ENCODE measurements at places on chromosomes 3 and 15.
A peak's percentile ranks its signal among the peaks of the same experiment; 100 is the strongest.

DNA sequence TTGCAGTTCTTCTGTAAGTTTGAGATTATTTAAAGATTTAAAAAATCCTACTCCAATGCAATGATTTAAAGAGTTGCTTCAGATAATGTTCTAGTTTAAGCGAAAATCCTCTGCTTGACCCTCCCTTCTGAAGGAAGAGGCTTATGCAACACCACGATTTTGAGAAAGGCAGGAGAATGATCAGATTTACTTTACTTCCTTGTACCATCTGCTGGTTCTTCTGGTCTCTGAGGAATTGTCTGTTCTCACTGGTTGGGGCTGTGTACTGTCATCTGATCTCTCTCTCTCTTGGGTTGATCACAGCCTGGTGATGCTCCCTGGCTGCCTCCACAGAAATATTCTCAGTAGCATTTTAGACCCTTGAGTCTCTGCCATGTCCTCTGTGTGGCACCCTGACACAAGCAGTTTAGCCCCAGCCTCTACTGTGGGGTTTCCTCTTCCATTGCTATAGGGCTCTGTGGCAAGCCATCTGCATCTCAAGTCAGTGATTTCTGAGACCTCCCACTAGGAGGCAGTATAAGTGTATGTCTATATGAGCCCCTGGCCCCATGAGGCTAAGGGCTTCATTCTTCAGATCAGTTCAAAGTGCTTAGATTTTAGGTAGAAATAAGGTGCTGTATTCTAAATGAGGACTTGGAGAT is 50.8 kb upstream of the PLAAT1 start:
- peak; percentile 7 for DNase-seq

DNA sequence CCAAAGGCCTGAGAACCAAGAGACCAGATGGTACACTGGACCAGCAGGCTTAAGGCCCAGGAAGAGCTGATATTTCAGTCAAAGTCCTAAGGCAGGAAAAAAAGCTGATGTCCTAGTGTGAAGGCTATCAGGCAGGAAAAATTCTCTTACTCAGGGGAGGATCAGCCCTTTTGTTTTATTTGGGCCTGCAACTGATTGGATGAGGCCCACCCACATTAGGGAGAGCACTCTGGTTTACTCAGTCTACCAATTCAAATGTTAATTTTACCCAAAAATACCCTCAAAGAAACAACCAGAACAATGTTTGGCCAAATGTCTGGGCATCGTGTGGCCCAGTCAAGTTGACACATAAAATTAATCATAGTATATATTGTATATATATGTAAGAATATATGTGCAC is 24.5 kb upstream of the MYRIP start:
- no peak for DNase-seq

GRCh38 chr15:56741541-56741940 is 8.2 kb upstream of the ZNF280D start:
- DNase-seq: no peak

GRCh38 chr3:187551416-187551815 is 118.8 kb downstream of the SST start:
- no peak for DNase-seq

- no peak for DNase-seq
These were observed 85.0 kb downstream of the MECOM start for GRCh38 chr3:169578381-169579024.

DNA sequence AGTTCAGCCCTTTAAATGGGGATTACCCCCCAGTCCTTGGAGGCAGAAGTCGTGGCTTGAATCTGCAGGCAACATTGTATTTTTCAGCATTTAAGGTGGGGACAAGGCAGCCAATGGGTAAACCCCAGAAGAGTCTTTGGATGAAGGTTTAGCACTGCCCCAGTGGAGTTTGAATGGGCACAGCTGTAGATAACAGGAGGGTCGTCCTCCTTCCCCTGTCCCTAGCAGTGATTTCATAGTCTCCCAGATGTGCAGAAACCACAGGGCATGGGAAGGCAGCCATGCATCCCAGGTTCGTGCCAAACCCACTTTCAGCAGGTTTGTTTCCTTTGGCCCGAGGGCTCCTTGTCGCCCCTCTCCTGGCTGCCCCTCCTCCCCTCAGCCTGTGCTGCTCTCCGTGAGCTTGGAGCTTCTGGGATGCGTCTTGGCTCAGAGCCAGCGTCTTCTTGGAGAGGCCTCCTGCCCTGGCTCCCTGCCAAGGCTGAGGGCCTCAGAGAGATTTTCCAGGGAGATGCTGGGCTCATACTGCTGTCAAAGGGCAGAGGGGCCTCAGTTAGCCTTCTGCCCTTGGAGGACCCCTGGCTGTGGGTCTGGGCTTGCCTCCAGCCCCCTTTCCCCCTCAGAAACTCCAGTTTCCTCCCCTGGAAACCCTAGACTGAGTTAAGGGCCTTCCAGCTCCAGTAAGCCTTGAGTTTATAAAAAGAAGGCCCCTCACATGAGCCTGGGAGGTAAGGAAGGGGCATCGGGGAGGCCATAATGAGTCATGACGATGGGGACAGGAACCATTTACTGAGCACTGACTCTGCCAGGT is 48.9 kb upstream of the POLG start:
- DNase-seq: no peak

GRCh38 chr15:35838424-35839111 is 292.6 kb upstream of the DPH6 start:
- DNase-seq: no peak
